Cortex of kidney (tissue), 1 donor: ENCODE measurements at places on chromosomes 6 and 20.

- DNase-seq: no peak
Observed at GRCh38 chr6:161630674-161631073, 356.8 kb upstream of the AGPAT4 start.

DNA sequence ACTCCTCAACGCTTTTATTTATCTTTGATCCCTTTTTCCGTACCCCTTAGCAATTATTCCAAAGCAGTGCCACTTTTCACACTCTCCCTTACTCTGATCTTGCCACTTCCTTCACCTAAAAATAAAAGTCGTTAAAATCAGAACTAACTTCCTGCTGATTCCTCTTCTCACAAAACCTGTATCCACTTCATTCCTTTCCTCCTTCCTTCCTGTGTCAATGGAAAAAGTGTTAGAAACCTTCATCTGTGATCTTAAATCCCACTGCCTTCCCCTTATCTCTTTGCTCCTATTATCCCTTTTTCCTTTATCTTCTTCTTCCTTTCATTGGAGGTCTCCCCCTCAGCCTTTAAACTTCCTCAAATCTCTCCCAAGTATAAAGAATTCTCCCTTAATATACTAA lies 49.2 kb downstream of the GOPC start:
- DNase-seq: no peak

DNA sequence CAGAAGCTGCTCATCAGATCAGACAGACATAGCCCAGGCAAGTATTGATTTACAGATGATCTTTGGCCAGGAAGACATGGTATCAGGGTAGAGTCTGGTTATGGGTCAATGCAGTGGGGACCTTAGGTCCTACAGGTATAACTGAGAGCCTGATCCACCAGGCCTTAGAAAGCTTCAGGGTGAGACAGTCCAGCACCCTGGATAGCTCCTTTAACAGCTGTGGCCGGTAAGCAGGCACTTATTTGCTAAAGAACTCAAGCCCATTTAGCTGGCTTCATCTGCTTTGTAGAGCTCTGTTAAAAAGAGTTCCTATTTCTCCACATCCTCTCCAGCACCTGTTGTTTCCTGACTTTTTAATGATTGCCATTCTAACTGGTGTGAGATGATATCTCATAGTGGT lies 39.6 kb downstream of the ESR1 start:
- no peak for DNase-seq

DNA sequence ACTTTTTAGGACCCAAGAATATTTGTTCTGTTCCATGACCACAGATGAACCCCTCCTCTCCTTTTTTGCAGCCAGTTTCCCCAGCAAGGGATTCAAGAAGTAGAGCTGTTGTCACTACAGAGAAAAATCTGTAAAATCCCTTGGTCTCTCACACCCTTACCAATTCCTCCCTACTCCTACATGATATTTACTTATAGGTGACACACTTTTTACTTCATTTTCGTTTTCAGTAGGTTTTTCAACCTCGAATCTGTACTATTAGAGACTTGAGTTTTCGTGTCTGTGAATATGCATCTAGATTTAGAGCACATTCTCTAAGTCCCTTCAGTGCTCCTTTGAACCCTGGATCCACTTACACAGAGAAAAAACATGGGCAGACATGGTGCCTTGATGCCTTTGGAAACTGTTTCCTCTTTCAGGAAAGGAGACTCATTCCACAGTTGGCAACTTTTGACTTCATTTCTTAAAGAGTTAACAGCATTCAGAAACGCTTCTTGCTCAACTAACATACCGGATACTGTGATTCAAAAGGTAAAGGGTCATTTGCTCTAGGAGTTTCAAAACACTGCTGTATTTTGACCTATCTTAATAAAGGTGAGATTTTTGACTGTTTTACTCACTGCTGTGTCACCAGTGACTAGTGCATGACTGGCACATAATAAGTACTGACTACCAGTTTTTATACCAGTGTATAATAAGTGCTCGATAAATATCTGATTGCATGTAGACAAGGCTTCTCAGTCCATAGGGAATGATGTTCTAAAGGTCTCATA lies 50.6 kb downstream of the LAMA4 start:
- DNase-seq: no peak
